ENCODE measurements at places on chromosomes 2 and 18.

DNA sequence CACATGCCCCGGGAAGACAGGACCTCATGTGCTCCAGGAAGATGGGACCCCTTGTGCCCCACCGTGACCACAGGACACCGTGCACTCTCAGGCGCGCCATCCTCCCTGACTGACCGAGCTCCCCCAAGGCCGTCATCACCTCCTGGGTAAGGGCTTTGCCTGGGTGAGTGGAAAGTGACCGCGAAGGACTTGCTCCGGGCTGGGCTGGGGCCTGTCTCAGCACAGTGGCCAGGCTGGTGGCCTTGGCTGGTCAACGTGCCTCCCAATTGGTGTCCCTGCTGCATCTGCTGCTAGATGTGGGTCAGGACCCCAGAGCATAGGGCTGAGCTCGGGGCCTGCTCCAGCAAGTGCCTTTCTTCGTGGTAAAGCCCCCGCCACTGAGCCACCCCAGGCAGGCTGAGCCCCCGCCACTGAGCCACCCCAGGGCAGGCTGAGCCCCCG, 69.7 kb upstream of the CTDP1 start:
- no peak for DNase-seq

- no peak for DNase-seq
Measured at GRCh38 chr2:10526281-10527000, 78.3 kb upstream of the ODC1 start.

DNA sequence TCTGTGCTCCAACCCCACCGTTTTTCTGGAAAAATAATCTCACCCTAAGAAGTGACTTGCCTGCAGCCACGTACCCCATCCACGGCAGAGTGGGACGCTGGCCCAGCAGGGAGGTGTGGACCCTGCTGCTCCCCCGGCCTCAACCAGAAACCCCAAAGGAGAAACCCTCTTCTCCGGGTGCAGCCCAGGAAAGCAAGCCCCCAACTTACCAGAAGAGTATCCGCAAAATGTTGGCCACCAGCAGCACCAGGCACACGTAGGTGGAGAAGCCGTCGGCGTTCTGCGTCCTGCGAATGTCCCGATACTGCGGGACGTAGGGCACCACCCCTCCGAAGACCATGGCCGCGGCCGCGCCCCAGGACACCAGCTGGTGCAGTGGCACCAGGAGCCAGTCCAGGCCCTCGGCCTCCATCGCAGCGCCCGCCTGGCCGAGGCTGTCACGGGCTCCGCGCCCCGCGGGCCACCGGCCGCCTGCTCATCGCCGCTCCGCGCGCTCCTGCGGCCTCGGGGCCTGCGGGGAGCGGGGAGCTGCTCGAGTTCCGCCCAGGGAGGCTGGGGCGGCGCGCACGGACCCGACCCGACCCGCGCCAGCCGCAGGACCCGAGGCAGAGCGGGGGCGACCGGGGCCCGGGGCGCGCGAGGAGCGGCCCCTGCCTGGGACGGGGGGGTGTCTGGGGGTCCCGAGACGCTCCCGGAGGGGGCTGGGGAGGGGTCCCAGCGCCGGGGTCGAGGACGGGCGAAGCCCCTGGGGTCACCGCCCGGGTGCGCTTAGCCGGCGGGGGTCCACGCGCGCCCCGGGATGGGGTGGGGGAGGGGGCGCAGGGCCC, 725 bp downstream of the SLC66A2 start:
- DNase-seq = peak; percentile 54

GRCh38 chr2:85277416-85278158, 50.2 kb downstream of the TGOLN2 start:
- DNase-seq = no peak

GRCh38 chr2:188518381-188518780, 226.7 kb downstream of the GULP1 start:
- no peak for DNase-seq

DNA sequence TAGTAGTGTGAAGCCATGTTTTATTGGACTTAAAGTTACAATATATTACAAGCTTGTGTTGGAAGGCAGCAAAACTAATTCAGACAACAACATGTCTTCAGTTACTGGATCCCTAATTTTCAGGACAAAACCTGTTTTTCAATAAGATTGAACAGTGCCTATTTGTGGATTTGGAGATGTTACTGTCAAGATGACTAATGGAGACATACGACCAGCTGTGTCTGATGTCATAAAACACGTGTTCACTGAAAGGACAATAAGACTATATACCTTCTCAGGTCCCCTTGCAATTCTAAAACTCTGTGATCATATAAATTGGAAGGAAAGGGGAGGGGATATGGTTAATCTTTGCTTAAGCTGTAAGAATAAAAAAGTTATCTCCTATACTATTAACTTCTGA, 21.7 kb downstream of the METTL21A start:
- DNase-seq = no peak

DNA sequence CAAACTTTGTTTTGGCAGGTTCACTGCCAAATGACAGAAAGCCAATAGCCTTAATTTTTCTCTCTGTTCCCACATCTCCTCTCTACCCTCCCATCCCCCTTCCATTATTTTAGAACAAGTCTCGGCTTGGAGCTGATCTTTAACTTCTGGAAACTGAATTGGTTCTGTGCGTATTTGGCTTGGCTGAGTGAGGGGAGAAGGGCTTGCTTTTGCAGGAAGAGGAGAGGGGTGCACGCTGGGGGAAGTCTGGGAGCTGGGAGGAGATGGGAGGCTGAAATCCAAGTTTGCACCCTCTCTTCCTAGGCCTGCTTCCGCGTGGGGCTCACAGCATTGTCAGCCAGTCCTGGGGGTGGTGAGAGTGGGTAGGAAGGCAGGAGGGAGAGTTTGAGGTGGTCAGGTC, 176.1 kb upstream of the SPRED2 start:
- DNase-seq = no peak

DNA sequence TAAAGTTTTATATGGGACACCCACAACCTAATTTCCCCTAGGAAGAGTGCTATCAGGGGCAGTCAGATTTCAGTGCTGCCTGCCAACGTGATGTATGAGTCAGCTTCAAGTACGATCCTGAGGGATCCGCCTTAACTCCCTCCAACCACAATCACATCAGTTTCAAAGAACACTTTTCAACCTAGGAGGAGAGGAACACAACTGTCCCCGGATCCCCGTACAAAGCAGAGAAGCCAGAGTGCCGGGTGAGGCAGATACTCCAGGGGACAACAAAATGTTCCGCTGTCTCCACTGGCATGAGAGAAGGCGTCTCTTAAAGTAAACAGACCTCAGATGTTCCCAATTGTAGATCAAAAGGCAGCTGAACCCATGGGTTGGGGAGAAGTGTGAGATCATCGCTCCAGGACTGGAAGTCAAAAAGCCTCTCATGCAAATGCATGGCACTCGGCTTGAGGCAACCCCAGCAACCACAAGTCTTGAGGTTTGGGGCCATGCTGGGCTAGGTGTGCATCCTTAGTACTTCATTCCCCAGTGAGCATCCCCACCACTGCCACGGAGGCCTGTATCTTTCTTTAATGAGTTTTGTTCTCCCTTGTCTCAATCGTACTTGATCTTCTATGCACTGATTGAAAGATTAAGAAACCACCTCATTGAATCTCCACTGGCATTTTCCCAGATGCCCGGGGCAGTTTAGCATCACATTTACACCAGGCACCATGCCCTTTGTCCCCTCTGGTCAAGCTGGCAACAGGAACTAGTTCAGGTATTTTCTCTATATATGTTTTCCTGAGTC, 91.0 kb upstream of the CCBE1 start:
- no peak for DNase-seq

GRCh38 chr2:71618327-71619113, 165.2 kb downstream of the DYSF start:
- DNase-seq = no peak

GRCh38 chr2:126946318-126947102, 47.8 kb downstream of the TEX51 start:
- no peak for DNase-seq

- DNase-seq = no peak
Measured at GRCh38 chr2:68363721-68364120, 1.4 kb upstream of the PLEK start.

DNA sequence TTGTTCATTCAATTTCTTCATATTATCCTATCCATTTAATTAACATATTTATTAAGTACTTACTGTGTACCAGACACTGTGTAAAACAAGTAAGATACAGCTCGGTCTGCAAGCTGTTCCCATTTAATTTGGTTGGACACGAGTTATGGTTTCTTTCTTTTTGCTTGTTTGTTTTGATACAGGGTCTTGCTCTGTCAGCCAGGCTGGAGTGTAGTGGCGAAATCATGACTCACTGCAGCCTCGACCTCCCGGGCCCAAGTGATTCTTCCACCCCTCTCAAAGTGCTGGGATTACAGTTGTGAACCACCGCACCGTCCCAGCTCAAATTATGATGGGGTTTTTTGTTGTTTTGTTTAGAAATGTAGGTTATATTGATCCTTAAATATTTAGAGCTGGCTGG, 9.0 kb downstream of the CYBRD1 start:
- DNase-seq = no peak

DNA sequence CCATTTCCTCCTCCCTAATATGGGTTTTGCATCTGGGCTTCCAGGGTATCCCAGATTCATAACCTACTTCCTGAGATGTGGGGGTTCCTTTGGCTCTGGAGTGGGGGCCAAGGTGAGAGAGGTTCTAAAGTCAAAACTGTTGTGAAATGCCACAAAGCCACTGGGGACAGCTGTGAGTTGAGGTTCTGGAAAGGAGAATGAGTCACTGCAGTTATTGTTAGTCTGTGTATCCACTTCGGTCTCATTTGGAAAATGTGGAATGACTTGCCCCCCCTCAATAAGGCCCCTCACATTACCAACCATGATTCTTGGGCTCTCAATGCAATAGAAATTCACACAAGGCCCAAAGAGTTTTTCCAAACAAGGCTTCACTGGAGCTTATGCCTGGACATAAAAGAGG, 51.1 kb upstream of the LGALSL start:
- no peak for DNase-seq

DNA sequence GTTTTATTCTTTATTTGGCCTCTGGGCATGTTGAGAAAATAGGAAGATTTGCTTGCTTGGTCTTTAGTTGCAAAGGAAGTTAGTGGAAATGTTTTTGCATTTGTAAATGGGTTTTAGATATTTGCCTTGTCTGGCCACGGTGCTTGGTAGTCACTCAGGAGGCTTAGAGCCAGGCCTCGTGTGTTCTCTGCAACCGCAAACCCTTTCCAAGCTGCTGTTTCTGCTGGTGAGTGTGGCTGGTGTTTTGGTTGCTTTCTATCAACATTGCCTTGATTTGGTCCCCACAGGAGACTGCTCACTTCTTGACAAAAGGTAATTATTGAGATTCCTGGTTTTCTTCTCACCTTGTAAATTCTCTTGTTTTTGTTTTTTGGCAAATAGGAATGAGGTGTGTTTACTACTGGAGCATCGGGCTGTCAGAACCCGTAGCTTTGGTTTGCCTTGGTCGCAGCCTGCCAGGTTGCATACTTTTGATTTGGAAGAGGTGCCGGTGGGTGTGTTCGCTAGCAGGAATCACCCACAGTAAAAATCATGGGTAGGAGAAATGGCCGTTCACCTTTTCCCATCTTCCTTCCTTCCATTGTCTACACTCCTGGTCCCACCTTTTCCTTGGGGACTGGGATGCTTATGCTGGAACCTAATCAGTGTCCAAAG, 15.8 kb downstream of the ASAP2 start:
- no peak for DNase-seq

DNA sequence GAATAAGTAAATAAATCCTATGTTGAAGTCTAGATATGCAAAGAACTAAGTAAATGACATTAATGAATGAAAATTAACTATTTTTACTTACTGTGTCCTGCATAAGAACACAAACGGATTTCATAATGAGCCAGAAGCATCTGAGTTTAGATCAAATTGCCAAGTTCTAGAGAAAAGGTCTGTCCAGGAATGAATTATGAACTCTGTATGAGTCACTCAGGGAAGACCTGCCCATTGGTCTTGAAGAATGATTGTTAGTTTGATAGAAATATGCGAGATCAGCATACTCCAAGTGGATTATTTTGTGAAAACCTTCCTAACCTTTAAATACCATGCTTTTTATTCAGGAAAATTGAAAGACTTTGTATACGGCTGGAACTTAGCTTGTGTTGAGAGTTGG, 189.5 kb downstream of the DOK6 start:
- DNase-seq = no peak

DNA sequence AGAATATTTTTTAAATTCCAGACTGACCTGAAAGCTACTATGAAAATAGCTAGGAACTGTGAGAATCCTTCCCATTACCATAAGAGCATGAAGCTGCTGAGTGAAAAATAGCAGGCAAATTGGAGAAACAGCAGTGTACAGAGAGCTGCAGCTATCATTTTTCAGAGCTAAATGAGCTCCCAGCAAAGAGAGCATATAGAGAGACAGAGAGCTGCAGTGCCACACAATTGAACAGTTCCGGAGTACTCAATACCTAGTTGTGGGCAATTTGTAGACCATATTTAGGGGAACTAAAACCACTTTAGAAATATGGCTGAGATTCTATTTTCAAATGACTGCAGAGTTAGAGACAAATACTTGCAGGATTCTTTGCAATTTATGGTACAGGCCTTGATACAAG, 645.3 kb downstream of the STK39 start:
- no peak for DNase-seq

- DNase-seq = no peak
Measured at GRCh38 chr2:120729406-120730399, 6.0 kb upstream of the GLI2 start.

- peak; percentile 67 for DNase-seq
Measured at GRCh38 chr18:74081966-74082741, 65.5 kb downstream of the FBXO15 start.

GRCh38 chr2:175396696-175397095, 215.2 kb upstream of the ATP5MC3 start:
- DNase-seq = no peak

DNA sequence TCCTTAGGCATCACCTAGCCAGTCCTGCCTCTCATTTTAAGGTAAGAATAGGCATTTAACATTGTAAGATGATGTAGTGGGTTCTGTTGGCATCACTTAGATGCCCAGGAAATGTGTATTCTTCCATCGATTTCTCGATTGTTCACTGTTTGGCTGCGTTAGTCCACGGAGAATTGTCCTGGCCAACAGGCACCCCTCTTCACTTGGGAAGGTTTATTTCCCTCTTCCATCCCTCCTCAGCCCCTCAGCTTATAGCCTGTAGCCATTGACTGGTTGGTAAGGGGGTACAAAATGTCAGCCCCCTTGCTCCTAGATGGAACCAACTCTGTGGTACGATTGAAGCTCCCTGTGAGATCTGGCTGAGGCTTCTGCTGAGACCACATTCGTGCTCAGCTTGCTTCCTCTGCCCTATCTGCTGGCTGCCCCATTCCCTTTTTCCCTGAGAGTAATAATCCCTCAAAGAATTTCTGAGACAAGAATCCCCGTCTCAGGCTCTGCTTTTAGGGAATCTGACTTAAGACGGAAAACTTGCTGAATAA, 43.4 kb downstream of the PLEKHA3 start:
- DNase-seq = no peak
